ENCODE measurements at places on chromosomes 1 and 21.
A peak's percentile ranks its signal among the peaks of the same experiment; 100 is the strongest.

GRCh38 chr1:194952171-194952570, 1656.1 kb downstream of the KCNT2 start:
- no peak for DNase-seq

GRCh38 chr21:35528116-35529042, 479.3 kb upstream of the RUNX1 start:
- no peak for DNase-seq

GRCh38 chr1:182742780-182743179, 46.8 kb upstream of the NPL start:
- DNase-seq: no peak

GRCh38 chr1:33971913-33972312, 108.0 kb downstream of the HMGB4 start:
- no peak for DNase-seq

DNA sequence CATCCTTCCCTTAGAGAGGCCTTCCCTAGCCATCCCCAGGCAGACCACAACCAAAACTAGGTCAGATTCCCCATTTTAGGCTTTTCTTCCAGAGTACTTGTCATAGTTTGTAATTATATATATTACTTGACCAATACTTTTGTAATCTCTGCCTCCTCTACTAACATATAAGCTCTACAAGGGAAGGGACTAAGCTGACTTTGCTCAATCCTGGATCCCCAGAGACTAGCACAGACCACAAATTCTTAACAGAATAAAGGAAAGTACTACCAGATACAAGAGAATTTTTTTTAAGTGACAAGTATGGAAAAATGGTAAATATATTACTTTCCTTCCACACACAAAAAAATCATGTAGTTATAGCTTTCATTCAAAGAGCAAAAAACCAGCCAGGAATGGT, 2.0 kb downstream of the ZMYM6 start:
- DNase-seq: no peak

DNA sequence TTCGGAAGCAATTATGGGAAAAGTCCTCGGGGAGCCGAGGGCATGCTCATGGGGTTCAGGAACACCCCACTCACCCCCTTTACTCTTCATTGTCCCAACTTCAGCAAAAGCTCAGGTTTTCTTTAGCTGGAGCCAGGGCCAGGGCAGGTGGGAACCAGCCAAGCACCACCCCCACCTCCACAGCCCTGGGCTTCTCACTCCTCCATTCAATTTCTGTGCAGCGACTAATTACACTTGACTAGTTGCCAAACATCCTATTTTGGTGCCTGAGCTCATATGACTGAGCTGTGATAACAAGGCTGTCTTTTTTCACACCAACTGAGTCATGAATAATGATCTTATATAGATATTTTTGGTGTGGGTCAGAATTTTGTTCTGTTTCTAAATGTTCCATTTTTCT, 257.2 kb upstream of the AJAP1 start:
- no peak for DNase-seq

DNA sequence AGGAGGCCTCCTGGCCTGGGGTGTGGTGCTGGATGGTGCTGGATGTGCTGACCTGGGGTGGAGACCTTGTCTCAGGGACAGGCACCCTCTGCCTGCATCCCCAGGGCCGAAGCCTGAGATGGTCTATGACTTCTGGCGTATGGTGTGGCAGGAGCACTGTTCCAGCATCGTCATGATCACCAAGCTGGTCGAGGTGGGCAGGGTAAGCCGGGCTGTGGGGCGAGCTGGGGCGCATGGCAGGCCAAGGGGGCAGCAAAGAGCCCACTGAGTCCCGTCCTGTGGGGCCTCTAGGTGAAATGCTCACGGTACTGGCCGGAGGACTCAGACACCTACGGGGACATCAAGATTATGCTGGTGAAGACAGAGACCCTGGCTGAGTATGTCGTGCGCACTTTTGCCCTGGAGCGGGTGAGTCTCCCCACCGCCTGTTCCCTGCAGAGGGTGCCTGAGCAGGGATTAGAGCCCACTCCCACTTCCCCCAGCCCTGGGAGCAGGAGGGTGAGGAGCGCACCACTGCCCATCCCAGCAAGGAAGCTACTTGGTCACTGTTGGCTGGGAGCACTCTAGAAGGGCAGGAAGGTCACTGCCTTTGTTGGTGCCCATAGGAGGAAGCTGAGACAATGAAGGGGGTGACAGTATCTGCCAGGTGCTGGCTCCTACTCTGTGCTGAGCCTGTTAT, 75.2 kb downstream of the PTPRU start:
- no peak for DNase-seq

- no peak for DNase-seq
These were observed 40.5 kb downstream of the DDR2 start for GRCh38 chr1:162672622-162673260.

GRCh38 chr1:204350857-204351573, 8.7 kb downstream of the PLEKHA6 start:
- DNase-seq: peak; percentile 94

DNA sequence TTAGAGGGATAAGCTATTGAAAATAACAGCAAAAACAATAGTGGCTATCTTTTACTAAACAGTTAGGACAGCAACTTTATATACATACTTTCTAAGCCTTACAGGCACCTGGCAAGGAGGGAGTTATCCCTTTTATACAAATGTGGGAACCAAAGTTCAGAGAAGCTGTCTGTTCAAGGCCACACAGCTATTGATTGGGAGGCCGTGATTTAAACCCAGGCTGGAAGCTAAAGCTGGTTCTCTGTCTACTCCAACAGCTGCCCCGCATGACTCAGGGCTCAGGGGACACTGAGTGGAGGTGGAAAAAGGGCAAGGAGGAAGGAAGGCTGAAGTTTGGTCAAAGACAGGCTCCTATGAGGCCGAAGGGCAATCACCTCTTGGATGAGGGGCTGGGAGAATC, 26.7 kb downstream of the KCNA2 start:
- no peak for DNase-seq

GRCh38 chr1:45051005-45051772, 39.1 kb downstream of the UROD start:
- DNase-seq: no peak

Data from NT2/D1 (cell line).